Activated T-helper 1 cell treated with Interleukin-2 at 50 U/mL for 16 hours (primary cell): ENCODE measurements at places on chromosomes 1 and 21.
A peak's percentile ranks its signal among the peaks of the same experiment; 100 is the strongest.

DNA sequence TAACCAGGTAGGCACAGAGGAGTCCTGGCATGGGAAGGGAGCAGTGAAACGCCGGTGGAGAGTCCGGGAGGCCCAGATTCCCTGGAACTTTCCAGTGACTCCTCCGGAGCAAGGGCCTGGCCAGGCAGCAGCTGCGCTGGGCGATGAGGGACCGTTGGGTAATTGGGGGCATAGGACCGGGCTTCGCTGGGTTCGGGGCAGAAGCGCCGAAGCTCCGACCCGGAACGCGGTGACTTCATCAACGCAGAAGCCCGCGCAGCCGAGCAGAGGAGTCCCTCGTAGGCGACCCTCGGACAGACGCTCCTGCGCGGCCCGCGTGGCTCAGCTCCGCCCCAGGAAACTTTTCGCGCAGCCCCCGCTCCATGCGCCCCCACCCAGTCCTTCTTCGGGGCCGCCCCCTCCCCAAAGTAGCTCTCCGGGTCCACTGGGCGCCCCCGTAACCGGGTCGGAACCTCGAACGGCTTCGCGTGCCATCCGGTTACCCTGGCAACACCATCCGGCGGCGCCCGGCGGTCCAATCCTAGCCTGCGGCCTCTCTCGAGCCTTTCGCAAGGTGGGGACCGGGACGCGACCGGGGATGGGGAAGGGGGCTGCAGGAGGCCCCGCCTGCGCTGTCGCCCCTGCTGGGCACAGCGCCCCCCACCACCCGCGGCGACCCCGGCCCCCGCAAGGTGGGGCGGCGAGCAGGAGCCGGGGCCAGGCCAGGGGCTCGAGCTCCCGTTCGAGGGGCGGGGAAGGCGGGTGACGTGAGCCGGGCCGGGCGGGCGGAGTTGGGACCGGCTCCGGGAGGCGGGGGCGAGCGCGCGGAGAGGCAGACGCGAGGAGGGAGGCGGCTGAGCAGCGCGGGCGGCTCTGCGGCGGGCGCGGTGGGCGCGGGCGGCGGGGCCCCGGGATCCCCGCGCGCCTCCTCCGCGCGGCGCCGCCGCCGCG is at the start of gene AJAP1:
Gene AJAP1, plus strand, starts transcription at position 814 of the 930 bp plus-strand sequence. CDS start 817 bp downstream, outside the sequence.
- no peak for DNase-seq

GRCh38 chr1:117308311-117308916 is 58.8 kb upstream of the MAN1A2 start:
- DNase-seq, result no peak

- no peak for DNase-seq
Observed at GRCh38 chr1:151476083-151476482, 16.8 kb upstream of the POGZ start.

DNA sequence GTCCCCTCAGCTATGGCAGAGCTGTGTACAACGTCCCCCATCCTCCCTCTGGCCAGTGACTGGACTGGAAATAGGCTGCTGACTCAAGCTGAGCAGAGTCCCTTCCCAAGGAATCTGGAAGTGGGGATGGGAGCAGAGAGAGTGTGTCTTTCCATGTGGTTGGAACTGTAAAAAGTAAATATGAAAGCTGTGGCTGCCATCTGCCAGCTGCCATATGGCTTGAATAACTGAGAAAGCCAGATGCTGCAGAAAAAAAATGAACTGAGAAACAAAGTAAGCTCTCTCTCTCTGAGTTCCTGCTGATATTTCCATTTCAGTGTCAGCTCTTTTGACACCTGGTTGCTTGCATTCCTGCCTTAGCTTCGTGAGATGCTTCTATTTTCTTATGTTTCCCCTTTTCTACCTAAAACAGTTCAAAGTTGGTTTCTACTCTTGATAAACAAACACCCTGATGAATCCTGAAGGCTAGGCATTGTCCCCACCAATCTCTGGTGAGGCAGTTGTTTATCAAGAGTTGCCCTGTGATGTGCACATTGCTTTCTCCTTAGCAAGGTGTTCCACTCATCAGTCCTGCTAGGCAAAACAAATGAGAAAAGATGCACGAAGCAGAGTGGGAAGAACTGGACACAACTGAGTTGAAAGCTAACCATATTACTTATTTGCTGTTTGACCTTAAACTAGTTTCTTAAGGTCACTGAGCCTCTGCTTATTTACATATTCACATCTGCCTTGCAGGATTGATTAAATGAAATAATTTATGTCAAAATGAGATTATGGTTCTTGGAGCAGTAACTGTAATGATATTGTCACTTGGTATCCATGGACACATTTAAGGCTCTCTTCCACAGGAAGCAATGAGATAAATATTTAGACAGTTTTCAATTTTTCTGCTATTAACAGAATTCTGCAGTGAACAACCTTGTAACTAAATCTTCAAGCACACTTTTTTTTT is 16.6 kb upstream of the DR1 start:
- no peak for DNase-seq

DNA sequence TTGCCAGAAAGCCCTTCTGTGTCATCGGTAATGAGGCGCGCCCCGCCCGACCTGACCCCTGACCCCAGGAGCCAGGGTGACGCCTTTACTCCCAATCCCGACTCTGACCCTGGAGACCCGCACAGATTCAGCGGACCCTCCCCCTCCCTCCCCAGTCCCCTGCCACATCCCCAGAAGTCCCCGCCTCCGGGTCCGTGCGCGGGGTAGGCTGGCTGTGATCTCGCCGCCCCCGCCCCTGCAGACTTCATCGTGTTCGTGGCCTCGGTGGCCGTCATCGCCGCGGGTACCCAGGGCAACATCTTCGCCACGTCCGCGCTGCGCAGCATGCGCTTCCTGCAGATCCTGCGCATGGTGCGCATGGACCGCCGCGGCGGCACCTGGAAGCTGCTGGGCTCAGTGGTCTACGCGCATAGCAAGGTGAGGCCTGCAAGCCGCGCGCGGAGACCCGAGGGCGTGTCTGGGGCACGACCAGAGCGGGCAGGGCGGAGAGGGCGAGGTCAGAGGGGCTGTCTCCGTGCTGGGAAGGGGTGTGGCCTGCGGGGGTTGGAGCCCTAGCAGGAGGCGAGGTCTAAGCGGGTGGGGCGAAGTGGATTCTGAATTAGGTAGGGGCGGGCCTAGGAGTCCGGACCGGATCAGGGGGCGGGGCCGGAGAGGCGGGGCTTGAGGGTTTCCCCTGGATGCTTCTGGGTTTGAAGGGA is 34.8 kb downstream of the KCNQ4 start:
- peak; percentile 80 for DNase-seq

DNA sequence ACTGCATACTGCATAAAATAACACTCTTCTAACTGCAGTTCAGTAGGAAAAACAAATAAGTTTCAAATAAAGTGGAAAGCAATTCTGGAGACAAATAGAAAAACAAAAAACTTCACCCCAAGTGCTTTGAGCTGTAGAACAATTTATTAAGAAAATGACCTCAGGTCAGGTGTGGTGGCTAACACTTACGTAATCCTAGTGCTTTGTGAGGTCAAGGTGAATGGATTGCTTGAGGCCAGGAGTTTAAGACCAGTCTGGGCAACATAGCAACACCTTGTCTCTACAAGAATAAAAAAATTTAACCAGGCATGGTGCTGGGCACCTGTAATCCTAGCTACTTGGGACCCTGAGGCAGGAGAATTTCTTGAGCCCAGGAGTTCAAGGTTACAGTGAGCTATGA is 5.0 kb upstream of the PPT1 start:
- DNase-seq, result no peak

GRCh38 chr1:222641269-222641948 is 23.5 kb downstream of the MIA3 start:
- DNase-seq, result no peak

DNA sequence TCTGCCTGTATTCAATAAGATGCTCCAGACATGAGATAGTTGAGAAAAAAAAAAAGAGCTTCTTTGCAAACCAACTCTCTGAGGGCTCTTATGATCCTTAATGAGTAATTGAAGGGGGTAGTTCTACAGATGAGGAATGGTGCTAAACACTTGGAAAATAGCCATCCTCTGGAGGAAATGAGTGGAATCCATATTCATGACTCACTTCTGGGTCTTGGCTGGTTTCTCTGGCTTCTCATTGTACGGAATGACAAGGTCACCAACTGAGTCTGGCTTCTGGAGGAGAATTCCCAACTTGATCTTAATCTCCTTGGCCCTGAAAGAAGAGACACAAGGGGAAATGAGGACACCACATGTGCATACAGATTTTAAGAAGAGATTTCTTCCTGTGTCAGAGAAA is 34.7 kb downstream of the RGS5 start:
- DNase-seq, result no peak

DNA sequence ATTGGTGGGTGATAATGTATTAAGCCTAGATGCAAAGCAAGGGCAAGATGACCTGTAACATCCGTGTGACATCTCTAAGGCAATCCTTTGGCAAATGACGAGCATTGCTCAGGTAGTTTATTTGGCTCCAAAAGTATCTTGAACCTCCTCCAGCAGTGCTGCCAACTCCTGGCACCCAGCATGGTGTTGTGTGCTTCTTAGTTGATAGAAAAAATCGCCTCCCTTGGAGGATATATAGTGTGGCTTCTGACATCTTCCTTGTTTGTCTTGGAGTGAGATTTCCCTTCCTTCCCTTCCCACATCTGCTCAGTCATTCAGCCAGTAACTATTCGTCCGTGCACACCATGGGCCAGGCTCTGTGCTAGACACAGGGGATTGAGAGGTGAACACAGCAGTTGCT is 121.8 kb downstream of the TOMM20 start:
- DNase-seq, result no peak

DNA sequence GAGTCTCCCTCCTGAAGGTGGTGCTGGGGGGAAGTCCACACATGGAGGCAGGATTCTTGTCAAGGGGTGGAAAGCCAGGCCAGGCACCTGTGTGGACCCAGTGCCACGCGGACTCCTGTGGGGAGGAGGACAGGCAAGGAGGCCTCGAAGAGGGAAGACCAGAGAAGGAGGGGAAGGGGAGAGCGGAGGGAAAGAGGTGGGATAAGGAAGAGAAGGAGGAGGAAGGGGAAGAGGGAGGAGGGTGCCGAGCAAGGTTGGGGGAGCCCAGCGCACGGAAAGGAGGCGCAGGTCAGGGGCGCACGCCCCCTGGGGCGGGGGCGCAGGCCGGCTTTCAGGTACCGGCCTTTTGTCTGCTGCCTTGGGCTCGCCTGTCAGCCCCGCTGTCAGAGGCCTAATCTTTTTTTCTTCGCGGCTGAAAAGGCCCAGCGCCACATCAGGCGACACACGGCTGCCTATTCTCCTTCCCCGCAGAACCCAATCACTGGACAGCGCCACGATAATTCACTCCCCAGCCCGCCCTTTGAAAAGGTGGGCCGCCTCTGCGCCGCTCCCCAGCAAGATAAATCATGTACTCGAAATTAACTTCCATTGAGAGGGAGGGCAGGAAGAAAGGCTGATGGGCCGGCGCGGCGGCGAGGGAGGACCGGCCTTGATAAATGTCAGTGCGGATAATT is 42.5 kb downstream of the PRDM16 start:
- no peak for DNase-seq

GRCh38 chr1:112603012-112603411 is 15.9 kb downstream of the ST7L start:
- no peak for DNase-seq

GRCh38 chr1:96236156-96236739 is 485.3 kb upstream of the PTBP2 start:
- DNase-seq, result no peak

DNA sequence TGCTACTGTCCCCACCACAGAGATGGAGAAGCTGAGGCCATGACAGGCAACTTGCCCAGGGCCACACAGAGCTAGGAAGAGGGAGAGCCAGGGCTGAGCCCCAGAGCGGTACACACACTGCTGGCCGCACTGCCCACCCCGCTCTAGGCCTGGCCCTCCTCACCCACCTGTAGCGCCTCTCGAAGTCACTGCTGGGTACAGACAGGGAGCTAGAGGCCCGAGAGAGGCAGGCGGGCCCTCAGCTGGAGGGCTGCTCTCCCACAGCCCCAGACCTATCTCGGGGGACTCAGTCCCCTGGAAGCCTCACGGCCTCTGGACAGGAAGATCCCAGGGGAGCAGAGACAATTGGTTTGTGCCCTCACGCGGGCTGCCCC is 17.3 kb upstream of the PLEKHG5 start:
- no peak for DNase-seq

DNA sequence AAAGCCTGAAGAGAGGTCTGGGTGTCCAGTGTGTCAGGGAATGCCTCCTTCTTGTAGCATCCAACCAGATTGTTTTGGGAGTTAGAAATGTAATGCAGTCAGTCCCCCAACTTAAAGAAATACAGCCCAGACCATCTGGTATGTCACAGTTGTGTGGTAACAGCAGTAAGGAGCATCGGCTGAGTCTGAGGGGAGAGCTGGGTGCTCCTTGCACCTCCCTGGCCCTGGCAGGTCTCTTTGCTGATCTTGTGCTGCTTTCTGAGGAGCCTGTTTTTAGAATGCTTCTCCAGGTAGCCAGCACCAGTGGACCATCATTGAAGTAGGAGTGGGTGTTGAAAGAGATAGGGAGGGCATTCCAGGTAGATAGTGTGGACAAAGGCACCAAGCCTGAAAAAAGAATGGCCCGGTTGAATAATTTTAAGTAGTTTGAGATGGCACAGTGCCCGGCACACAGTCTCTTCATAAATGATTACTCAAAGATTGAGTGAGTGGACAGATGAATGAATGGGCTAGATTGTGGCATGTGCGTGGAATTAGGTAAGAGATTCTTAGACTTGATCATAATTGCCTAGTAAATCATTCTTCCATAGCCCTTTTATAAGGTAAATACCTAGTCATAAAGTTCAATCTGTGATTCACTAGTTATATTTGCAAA is 46.5 kb downstream of the LAMC1 start:
- DNase-seq, result no peak

DNA sequence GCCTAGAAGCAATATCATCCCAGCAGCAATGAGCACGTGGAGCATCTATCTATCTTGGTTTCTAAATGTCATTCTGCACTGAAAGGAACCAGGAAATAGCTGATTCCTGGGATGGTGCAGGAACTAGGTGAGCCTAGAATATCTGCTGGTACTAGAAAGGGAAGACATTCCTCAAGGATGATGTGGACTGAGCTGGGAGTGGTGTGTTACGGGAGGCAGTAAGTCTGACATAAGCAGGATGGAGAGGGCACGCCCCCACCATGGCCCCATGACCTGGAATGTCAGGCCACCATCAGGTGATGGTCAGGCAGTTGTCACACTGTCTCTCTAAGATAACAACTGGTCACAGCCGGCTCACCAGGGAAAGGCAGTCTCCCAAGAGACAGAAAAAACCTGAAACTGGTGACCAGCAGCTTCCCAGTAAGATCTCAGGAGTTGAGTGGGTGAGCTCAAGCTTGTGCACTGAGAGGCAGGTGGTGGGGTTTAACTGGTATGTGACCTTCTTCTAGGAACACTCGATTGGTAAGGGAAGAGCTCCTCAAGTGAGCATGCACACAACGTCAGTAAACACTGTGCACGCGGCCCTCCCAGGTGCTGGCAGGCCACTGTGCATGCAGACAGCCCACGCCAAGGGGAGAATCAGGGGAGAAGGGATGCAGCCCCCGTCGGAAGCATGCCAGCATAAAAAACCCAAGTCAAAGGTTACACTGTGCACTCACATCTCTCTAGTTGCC is 148.7 kb downstream of the ADSS2 start:
- no peak for DNase-seq

- DNase-seq, result no peak
Observed at GRCh38 chr1:198326915-198327314, 170.1 kb downstream of the NEK7 start.

- DNase-seq, result no peak
Observed at GRCh38 chr1:207335695-207336363, 14.4 kb downstream of the CD55 start.

GRCh38 chr1:67536957-67537666 is 106.9 kb upstream of the SERBP1 start:
- DNase-seq, result no peak
